ENCODE measurements at places on chromosomes 4 and X.

DNA sequence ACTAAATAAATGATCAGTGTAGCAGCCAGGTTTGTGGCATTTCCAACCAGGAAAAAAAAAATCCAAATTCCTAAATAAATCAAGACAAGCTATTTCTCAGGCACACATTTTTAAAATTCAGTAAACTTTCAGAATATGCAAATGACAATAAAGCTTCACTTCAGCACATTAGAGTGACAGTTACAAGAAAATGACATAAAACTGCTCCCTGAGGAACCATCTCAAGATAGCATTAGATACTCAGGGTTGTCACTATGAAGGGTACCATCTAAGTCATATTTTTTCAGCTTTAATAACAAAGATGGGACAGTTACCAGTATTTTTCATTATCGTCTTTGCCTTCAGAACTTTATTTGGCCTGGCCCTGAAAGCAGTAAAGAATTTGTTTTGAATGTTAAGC, 411.3 kb upstream of the RASGEF1B start:
- DNase-seq, result no peak

GRCh38 chr4:96139251-96139929, 299.5 kb downstream of the PDHA2 start:
- DNase-seq, result no peak

DNA sequence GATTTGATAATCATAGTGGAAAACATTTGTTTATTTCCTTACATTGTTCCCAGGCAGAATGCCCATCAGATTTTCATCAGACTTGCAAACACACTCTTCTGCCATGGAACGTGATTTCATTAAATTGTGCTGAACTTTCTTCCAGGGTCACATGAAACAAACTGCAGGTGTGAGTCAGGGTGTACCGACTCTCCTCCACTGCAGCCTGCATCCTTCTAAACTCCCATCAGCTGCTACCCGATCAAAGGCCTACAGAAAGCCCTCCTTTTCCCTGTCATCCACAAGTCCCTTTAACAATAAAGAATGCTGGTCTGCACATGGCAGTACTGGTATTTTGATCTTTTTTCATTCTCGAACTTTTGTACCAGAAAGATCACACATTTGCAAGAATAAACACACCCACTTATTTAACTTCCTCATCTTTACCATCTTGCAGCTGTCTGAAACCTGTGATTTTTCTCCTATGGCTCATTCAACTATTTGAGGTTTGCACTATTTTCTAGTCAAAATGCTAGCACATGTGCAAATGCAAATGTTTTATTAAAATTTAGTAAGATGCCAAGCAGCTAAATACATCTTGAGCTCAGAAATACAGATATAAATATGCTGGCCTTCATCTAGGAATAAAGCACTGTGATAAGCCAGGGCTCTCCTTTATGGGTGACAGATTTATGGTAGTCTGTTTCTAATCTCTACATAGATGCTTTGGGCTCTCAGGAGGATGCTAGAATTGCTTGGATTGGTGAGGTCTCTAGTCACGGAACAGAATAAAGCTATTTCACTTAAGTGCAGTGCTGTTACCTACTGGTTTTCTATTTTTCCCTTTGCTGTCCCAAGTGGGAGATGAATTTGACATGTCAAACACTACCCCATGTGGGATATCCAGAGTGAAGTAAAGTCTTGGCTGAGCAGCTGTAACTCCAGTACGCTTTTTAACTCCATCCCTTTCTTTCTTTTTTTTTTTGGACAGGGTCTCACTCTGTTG, 25.8 kb upstream of the ARHGAP24 start:
- no peak for DNase-seq

DNA sequence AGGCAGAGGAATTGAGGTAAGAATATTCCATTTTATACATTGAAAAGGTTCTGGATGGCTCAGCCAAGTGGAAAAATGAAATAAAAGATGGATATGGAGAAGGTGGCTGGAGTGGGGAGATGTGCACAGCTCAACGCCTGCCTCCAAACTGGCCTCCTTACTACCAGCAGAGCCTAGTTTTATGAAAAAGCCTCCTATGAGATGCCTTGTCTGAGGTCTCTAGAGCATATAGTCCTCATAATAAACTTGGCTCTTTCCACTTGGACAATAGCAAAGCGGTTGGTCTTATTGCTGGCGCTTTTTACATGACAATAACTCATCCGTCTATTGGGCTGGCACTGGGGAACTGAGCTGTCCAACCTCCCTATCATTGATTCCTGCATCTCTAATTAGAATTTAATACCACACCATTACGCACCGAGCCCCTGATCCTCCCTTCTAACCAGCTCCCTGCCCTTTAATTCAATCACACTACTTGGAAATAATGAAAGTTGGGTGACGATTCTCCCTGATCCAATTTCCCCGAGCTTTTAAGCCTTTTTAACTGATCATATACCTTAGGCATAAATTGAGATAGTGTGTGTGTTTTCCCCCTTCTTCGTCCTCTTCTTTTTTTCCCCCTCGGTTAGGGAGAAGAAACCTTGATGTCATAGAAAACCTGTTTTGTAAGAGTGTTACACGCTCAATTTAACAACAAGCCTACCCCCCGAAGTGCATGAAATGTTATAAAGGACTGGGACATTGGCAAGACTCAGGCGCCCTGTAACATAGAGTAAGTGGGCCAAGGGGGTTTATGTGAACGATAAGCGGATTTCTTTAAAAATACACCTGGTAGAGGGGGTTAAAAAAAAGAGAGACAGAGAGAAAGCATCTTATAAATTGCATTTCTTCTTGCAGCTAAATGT, at the start of gene PHOX2B:
Gene PHOX2B (minus strand): TSS at position 155 of the 905 bp plus-strand sequence. CDS start 115 bp downstream, at position 40.
- no peak for DNase-seq

DNA sequence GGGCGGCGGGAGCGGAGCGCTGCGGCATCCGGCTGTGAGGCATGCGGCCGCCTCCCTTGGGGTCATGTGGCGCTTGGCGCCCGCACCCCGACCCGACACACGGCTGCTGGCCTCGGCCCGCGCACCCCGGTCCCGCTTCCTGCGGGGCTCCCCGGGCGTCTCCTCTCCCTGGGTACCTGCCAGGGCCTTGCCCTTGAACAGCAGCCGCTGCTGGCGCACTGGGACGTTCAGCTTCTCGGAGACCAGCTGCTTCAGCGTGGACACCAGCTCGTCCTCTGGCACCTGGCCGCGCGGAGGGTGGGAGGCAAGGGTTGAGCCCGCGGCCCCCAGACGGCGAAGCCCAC, 391 bp downstream of the UBL4A start:
- no peak for DNase-seq

DNA sequence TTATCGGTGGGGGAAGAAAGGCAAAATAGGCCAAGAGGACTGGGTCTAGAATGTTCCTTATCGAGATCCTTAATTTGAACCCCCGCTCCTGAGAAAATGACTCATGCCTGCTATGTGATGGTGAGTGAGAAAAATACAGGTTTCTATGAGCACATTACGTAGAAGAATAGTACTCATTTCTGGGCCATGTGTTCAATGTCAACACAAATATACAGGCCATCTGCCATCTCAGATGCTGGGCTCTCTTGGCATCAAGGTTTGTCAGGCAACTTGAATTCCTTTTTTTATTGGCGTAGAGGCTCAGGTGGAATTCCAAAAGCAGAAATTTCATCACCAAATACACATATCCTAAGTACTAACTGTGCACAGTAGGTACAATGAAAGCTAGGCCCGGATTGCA, 81.4 kb upstream of the TRIM2 start:
- no peak for DNase-seq
